ENCODE measurements at places on chromosomes 12 and 14. TPM values are rescaled to one million over a fixed set of nuclear protein-coding genes. Genes with fewer than 3 reads are reported as not detected.

Gene EPYC
- total RNA-seq, result not detected

Gene OASL
- not detected for total RNA-seq

Gene PLA2G1B
- not detected for total RNA-seq

GRCh38 chr12:1595026-1595561 is 713 bp upstream of the FBXL14 start:
- peaks cover 37% of the 10 kb centered on the region for H3K4me1 ChIP-seq
- peak overlapping the region; percentile 93 for H3K27ac ChIP-seq
- peak overlapping the region; percentile 94 for H3K4me3 ChIP-seq

- H3K36me3 ChIP-seq, result no peaks in the 10 kb centered on the region
- H3K4me3 ChIP-seq, result no peak overlapping the region
- no peak for DNase-seq
- H3K27ac ChIP-seq, result no peak overlapping the region
Observed at GRCh38 chr12:1737652-1738286, 46.9 kb downstream of the ADIPOR2 start.

GRCh38 chr12:75345531-75345930 is 11.1 kb downstream of the GLIPR1L1 start:
- no peaks in the 10 kb centered on the region for H3K36me3 ChIP-seq
- no peak for DNase-seq
- H3K27me3 ChIP-seq, result no peaks in the 10 kb centered on the region
- no peak overlapping the region for H3K27ac ChIP-seq
- H3K4me1 ChIP-seq, result no peaks in the 10 kb centered on the region

DNA sequence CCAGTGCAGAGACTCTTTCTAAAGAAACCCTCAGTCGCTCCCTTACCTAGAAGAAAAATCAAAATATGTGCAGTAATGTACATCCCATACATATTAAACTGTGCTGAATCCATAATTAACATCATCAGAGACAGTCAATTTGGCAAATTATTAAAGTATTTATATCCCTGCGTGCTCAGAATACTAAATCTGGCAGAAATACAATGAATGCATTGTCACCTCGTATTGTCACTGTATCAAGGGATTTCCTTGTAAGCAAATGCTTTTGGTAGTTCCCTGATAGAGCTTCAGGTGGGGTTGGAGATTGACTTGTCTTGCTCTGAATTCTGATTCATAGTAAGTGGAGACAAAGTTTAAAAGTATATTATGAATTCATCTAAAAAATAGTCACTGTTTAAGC is 319.1 kb downstream of the PPFIA2 start:
- no peaks in the 10 kb centered on the region for H3K27me3 ChIP-seq
- H3K27ac ChIP-seq, result no peak overlapping the region
- no peak for DNase-seq

DNA sequence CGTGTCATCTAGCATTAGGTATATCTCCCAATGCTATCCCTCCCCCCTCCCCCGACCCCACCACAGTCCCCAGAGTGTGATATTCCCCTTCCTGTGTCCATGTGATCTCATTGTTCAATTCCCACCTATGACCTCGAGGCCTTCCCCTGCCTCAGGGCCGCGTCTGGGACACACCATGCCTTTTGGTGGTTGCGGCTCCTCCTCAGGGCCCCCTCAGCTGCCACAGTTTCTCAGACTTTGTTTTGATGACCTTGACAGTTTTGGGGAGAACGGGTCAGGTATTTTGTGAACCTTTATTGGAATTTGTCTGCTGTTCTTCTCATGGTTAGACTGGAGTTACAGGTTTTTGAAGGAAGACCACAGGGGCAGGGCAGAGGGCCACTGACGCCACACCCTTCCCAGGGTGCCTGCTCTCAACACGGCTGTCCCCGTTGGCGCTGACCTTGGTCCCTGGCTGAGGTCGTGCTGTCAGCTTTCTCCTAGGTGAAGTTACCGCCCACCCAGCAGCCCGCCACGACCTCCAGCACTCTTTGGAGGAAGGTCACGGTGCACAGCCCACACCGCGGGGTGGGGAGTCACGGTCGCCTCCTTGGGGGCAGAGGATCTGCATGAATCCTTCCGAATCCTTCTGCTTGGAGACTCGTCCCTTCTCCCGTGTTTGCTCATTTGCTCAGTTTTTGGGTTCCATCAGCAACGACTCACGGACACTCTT is 130.5 kb downstream of the KIF26A start:
- DNase-seq, result no peak
- no peak overlapping the region for H3K4me3 ChIP-seq
- no peaks in the 10 kb centered on the region for H3K4me1 ChIP-seq
- no peak overlapping the region for H3K27ac ChIP-seq
- H3K27me3 ChIP-seq, result no peaks in the 10 kb centered on the region

DNA sequence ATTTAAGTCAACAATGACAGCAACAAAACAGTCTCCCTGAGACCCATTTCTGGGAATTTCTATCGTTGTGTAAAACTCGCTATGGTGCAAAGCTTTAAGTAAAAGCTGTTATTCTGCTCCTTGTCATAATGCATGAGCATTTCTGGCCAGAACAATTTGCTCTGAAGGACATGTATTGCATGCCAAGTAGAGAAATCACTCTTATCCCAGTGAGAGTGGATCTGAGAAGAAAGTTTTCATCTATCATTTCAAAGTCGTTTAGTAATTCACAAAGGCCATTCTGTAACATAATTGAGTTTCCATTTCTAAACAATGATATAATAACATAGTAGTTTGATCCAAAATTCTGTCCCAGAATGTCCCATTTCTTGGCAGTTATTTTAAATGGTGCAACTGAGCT is 86.6 kb downstream of the TBC1D30 start:
- H3K27me3 ChIP-seq, result no peaks in the 10 kb centered on the region
- no peak for DNase-seq
- no peaks in the 10 kb centered on the region for H3K4me1 ChIP-seq
- H3K27ac ChIP-seq, result no peak overlapping the region

- DNase-seq, result no peak
- peaks cover 66% of the 10 kb centered on the region for H3K36me3 ChIP-seq
- no peak overlapping the region for H3K27ac ChIP-seq
Observed at GRCh38 chr14:104756477-104757237, 3.7 kb downstream of the SIVA1 start.

All from stomach (tissue), 19 donors.